Foreskin fibroblast (primary cell): ENCODE measurements at places on chromosomes 12 and 14.
A peak's percentile ranks its signal among the peaks of the same experiment; 100 is the strongest.

- DNase-seq: peak; percentile 86
Observed at GRCh38 chr12:42696406-42697149, 107.0 kb upstream of the PRICKLE1 start.

DNA sequence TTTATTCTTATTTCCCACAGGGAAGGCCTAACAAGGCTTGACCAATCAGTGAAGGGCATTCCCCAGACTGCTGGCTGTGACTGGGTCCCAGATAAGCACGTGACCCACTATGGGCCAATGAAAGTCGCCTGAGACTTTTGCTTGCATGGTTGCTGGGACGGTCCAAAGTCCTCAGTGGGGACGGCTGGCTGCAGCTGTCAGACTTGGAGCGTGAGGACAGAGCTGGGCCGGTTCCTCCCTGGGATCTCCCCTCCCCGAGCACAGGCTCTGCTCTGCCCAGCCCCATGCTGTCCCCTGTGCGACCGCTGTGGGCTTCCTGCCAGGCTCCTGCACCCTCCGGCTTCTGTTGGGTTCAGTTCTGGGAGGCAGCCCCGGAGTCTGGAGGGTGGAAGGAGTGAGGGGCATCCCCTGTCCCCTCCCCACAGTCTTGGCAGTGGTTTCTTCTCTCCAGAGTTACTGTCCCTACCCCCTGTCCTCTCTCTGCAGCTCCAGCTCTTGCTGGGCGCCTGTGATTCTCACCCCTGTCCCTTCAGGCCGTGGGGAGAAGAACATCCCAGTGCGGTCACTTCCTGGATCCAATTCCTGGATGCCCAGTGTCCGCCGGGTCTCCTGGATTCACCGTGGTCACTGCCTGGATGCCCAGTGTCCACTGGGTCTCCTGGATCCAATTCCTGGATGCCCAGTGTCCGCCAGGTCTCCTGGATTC lies 50.1 kb downstream of the GALNT9 start:
- no peak for DNase-seq

DNA sequence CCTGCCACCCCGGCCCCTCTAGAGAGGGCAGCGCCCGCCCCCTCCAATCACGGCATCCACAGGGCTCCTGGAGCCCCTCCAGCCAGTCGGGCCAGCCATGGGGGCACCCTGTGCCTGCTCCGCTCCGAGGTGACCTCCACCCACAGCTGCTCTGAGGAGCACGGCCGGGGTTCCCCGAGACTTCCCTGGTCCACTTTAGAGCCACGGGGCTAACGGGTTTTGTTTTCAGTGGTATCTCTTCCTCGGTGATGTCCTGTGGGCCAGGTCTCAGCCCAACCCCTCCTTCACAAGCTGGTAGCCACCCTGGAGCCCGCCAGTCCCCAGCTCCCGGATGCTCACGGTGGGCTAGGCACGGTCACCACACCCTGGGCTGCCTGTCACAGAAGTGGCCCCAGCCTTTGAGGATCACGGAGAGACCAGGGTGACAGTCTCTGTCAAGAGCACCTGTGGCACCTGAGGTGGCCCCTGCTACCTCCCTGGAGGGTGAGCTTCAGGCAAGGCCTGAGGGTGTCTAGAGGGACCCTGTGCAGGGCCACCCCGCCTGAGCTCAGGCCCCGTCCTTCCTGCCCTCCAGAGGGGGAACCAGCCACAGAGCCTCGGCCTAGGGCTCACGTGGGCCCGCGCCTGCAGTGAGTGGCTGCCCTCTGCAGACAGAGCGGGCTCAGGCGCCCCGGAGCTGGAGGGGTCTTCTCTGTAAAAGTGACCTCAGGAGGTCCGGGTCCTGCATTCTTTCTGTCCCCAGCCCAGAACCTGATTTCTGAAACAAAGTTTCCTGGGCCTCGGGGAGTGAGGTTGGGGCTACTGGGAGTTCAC lies 146.0 kb upstream of the C14orf180 start:
- DNase-seq: no peak

DNA sequence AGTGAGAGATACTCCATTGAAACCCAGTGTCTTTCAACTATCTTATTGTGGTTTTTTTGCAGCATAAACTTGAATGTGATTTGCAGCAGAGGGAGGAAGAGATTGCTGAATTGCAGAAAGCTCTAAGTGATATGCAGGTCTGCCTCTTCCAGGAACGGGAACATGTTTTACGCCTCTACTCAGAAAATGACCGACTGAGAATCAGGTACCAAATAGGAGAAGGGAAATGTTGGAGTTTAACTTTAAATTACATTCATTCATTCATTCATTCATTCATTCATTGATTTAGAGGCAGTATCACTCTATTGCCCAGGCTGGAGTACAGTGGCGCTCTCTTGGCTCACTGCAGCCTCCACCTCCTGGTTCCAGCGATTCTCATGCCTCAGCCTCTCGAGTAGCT lies 17.0 kb downstream of the CCDC77 start:
- DNase-seq: no peak

GRCh38 chr12:65561798-65562382 lies 262.4 kb upstream of the HMGA2 start:
- peak; percentile 90 for DNase-seq

- peak; percentile 73 for DNase-seq
Observed at GRCh38 chr14:30034152-30034551, 106.5 kb upstream of the PRKD1 start.

GRCh38 chr12:67430708-67431335 lies 161.7 kb downstream of the CAND1 start:
- no peak for DNase-seq

DNA sequence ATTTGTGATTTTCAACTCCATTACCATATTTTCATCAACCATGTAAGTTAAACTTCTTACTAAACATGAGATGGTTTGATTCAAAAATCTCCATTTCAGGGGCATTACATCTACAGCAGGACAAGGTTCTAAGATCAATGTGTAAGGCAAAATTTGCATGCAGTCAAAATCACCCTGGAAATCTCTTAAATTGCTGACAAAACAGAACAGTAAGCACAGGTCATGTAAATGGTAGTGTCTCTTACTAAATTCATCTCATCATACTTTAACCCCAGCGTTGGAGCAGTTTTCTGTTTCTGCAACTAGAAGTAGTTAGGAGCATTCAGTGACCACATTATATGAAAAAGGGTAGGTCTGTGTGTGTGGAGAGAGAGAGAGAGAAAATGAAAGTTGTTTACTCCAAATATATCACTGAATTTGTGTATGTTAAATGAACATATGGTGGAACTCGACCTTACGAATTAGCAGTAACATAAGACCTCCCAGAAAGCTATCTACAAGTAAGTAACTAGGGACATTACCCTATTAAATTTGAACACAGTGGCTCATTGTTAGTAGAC lies 227.5 kb downstream of the SSPN start:
- no peak for DNase-seq

- no peak for DNase-seq
Observed at GRCh38 chr12:120214626-120215356, 13.9 kb upstream of the RPLP0 start.
